ENCODE measurements at places on chromosomes 1 and 21. TPM values are rescaled to one million over a fixed set of nuclear protein-coding genes. Genes with fewer than 3 reads are reported as not detected.

The MEX3A gene
- total RNA-seq = 0.42 TPM

The SLC16A4 gene
- total RNA-seq = 29.8 TPM

DNA sequence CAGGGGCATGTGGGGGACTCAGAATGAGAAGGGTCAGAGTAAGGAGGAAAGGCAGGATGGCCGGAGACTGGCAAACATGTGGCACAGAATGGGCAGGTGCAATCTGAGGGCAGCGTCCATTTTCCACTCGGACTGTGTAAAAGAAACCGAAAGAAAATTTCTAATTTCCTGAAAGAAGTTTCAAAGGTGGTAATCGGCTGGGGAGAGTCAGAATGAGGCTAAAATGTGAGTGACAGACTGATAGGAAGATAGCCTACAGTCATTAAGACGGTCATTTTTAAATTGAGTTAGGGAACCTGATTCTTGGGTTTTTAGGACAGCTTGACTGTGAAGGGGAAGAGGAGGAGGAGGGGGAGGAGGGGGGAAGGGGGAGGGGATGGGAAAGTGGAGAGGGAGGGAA is 23.6 kb downstream of the COA6 start:
- no peaks in the 10 kb centered on the region for H3K36me3 ChIP-seq
- H3K27ac ChIP-seq = no peak overlapping the region
- H3K4me3 ChIP-seq = no peak overlapping the region
- H3K27me3 ChIP-seq = no peaks in the 10 kb centered on the region
- peaks cover 3% of the 10 kb centered on the region for H3K4me1 ChIP-seq

DNA sequence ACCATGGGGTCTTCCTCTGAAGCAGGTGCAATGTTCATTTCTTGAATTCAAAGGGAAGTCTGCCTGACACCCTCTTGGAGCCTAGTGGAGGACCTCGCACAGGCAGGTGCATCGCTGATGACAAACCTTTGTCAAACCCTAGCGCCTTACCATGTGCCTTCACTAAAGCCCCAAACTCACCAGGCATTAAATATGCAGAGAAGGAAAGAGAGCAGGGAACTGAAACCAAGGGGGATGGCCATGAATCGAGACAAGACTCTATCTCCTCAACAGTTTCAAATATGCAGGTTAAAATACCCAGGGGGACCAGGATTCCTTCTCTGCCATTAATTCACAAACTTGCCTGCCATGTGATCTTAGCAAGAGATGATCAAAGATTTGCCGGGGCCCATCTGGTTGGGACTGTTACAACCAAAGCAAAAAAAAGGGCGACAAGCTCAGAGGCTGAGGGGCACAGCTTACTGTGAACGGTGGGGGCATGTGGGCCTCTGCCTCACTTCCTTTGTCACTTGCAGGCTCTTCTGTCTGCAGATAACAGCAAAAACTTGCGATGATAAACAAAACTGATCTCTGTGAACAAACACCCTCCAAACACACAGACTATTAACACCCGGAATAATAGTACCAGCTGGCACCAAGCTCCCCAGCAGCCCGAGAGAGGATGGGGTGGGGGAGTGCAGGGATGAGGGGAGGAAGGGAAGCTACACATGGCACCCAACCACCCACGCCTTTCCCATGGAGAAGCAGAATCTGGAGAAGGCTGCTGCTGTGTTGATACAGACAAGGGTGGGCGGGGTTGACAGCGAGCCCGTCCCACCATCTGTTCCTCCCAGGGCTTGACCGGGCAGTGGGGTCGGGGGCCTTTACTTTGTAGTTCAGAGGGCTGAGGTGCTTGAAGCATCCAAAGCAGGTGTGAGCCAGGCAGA is 33.9 kb downstream of the TMEM63A start:
- H3K27me3 ChIP-seq = no peaks in the 10 kb centered on the region
- peaks cover 33% of the 10 kb centered on the region for H3K36me3 ChIP-seq
- DNase-seq = no peak
- H3K4me1 ChIP-seq = peaks cover 8% of the 10 kb centered on the region
- H3K4me3 ChIP-seq = no peak overlapping the region

DNA sequence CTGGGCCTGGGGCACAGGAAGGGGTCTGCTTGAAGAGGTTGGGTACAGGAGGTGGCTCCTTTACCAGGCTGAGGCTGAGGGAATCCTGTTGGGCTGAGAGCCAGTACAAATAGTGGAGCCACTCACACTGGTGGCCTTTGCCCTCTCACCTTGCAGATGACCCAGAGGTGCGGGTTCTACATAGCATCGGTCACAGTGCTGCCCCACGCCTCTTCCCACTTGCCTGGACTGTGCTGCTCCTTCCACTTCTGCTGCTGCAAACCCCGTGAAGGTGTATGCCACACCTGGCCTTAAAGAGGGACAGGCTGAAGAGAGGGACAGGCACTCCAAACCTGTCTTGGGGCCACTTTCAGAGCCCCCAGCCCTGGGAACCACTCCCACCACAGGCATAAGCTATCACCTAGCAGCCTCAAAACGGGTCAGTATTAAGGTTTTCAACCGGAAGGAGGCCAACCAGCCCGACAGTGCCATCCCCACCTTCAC is 1.8 kb upstream of the SLC50A1 start:
- H3K36me3 ChIP-seq = no peaks in the 10 kb centered on the region
- DNase-seq = no peak
- peak overlapping the region; percentile 100 for H3K27ac ChIP-seq
- no peaks in the 10 kb centered on the region for H3K27me3 ChIP-seq
- peaks cover 20% of the 10 kb centered on the region for H3K4me1 ChIP-seq

GRCh38 chr1:58155418-58156123 is 391.0 kb downstream of the OMA1 start:
- H3K27me3 ChIP-seq = no peaks in the 10 kb centered on the region
- H3K4me3 ChIP-seq = no peak overlapping the region
- no peaks in the 10 kb centered on the region for H3K4me1 ChIP-seq
- H3K27ac ChIP-seq = no peak overlapping the region
- H3K36me3 ChIP-seq = no peaks in the 10 kb centered on the region

GRCh38 chr1:101237229-101237837 is 514 bp downstream of the S1PR1 start:
- peak overlapping the region; percentile 63 for H3K27ac ChIP-seq
- H3K4me3 ChIP-seq = peak overlapping the region; percentile 91
- DNase-seq = no peak
- no peaks in the 10 kb centered on the region for H3K36me3 ChIP-seq
- H3K27me3 ChIP-seq = no peaks in the 10 kb centered on the region
- peaks cover 9% of the 10 kb centered on the region for H3K4me1 ChIP-seq

DNA sequence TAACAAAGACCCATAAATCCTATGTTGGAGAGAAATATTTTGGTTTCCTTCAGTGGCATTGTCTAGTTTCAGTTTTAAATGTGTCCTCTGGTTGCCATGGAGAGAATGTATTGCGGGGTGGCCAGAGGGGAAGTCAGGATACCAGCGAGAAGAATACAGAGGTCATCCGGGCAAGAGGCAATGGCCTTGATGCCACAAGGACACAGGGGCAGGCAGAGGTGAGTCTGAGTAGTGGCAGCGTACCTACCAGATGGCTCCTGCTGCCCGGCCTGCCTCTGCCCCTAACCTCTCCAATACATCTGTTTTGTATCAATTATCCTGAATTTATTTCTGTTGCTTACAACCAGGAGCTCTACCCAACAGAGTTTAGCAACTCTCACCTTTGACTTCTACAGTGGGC is 14.9 kb downstream of the KLHDC7A start:
- no peak overlapping the region for H3K4me3 ChIP-seq
- no peaks in the 10 kb centered on the region for H3K4me1 ChIP-seq
- no peak overlapping the region for H3K27ac ChIP-seq
- H3K36me3 ChIP-seq = no peaks in the 10 kb centered on the region
- no peak for DNase-seq

All from thoracic aorta (tissue), 2 donors.